ENCODE measurements at places on chromosomes 2 and 18. TPM values are rescaled to one million over a fixed set of nuclear protein-coding genes. Genes with fewer than 3 reads are reported as not detected.
A peak's percentile ranks its signal among the peaks of the same experiment; 100 is the strongest.

DNA sequence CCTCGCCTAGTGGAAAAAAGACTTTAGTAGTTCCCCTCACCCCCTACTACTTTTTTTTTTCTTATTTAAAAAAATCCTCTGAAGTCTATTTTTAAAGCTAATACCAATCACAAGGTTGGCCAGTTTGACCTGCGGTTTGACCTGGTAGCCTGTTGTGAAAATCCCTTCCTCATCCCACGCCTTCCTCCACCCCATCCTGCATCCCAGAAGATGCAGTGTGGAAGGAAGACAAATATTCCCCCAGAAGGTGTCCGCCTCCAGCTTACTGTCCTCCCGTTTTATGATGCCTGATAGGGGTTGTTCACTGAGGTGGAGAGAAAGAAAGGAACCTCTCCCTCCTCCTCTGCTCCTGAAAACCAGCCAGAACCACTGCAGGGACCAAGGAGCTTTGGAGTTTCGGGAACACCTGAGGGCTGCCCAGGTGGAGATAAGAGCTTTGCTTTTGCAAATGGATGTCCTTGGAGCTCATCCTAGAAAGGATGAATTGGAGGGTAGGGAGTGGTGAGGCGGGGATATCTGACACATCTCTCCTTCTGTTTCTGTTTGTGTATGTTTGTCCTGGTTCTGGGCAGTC lies 909 bp downstream of the ATP6V1C2 start:
- DNase-seq: no peak

DNA sequence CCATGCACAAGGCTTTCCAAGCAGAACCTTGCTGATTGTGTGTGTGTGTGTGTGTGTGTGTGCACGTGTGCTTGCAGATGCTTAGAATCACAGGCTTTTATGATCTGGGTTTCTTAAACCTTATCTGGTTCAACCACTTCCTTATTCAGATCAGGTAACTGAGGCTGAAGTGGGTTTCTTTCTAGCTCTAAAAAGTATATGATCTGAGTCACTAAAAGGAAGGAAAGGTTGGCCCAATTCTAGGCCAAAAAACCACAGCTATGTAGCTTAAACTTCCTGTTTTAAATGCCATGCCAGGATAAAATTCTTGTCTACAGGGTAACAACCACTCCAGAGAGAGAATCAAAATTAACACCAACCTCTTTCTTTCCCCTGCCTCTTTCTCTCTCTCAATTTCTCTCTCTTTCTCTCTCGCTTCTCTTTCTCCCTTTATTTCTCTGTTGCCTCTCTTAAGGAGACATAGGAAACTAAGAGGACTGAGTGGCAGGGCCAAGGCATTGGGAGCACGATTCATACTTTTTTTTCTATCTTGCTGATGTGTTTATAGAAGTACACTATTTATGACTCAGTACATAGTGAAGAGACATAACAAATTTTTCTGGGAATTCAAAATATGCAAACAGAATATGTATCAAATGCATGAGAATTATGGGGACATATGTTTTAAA lies 140.3 kb downstream of the TRIB2 start:
- no peak for DNase-seq

DNA sequence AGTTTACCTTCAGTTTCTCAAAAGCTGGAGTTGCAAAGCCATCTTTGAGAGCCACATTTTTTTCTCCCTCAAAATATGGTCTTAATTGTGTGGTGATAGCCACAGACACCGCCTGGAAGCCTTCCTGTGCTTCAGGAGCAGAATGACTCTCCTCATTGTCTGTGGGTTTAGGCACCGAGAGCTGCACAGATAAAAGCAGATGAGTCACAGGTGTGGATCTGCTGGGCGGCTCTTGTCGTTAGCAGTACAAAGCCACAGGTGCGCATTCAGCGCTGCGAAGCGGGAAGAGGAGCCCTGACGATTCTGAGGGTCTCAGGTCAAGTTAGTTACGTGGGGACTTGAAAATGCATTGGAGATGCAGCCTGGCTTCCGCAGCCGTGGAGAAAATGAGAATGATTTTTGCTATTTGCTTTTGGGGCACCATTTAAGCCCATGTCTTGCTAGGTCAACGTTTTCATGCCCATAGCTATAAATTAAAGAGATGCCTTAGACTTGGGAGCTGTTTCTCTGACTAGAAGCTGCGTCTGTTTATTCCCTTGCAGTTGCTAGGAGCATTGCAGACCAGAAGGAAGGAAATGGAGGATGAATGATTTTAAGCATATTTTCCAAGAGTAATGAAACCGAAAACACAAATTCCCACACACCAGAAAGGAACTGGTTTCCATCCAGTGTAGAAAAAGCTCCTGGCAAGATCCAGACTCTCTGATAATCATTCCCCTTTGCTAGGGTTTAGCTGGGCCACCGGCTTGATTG lies 51.5 kb downstream of the KLHL29 start:
- peak; percentile 29 for DNase-seq

The ECEL1 gene
- total RNA-seq: 7.8 TPM

The CCDC178 gene
- 0.74 TPM for total RNA-seq
